ENCODE measurements at places on chromosomes 7 and 10.
A peak's percentile ranks its signal among the peaks of the same experiment; 100 is the strongest.

DNA sequence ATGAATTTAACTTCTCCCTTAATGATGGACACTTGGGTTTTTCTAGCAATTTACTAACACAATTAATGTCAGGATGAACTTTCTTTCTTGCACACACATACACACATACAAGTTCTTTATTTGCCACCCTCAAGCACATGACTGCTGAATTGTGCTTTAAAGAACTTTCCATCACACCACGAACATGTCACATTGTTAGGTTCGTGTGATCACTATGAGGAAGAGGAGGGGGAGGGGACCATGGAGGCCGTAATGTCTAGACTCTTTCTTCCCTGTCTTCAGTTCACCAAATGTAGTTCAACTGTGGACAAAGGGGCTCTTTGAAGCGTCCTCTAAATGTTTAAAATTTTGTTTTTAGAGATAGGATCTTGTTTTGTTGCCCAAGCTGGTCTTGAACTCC lies 31.0 kb downstream of the NUP42 start:
- DNase-seq: no peak

GRCh38 chr10:117775526-117775925 lies 233.0 kb downstream of the EMX2 start:
- DNase-seq: no peak

DNA sequence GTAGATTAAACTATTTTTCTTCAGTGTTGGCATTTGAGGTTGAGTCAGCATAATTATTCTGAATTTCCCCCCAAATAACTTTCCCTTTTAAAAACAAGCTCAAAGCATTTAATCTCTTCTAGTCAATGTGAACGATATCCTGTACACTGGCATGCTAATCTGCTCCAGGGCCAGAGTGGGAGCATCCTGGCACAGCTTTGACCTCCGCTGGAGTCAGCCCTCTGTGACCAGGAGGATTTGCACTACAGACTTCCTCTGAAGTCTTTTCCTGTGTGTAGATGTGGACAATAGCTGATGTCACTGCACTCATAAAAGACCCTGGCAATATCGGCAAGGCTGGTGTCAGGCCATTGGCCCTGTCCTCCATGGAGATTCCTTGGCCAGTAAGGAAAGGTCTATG lies 340.2 kb downstream of the CDC14C start:
- DNase-seq: no peak

DNA sequence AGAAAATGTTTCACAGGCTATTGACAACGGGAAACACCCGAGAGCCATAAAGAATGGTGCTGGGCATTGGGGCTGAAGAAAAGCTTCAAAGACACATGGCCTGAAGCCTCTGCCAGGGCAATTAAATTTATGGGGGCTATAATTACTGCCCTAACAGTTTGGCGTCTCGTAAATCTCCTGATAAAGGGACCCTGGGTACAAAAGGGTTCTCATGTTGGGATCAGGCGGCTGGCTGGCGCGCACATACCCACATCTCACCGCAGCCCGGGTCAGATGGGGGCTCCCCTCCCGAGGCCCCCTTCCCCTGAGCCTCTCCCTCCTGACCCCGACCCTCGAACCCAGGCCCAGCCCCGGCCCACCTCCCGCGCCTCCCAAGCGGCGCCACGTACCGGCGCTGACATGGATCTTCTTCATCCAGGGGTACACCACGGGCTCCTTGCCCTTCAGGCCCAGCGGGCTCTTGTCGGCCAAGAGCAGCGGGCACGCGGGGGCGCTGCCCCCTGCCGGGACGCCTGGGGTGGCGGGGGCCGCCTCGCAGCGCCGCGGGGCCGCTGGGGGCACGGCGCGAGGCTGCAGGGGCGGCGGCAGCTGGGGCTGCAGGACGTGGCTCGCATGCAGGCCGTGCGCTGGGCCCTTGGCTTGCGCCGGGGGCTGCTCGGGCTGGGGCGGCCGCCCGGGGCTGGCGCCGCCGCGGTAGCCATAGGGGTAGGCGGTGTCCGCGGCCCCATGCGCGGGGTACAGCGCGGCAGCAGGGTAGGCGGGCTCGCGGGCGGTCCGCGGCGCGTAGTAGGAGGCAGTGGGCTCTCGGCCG lies 623 bp downstream of the HOXA4 start:
- DNase-seq: peak; percentile 37

DNA sequence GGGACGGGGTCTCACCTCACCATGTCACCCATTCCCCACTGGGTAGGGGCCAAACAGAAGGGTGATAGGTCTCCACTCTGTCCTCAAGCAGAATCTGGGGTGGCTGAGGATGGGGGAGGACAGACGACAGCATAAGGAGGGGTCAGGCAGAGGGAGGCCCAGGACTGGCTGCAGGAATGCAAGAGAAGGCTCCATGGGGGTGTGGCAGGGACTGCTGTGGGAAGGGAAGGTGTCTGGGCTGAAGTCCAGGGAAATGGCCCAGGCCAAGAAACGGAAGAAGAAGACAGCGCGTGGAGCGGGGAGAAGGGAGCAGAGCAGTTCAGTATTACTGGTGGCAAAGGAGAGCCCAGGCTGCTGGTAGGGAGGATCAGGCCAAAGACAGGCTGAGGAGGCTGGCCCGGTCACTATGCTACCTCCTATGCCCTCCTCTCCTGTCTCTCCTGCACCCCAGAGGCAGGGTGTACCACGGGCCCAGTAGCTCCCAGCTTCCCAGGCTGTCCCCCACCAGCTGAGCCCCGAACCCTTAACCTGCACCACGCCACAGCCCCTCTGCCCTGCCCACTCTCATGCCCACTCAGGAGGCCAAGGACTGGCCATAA lies 60.9 kb downstream of the GRB10 start:
- DNase-seq: no peak

DNA sequence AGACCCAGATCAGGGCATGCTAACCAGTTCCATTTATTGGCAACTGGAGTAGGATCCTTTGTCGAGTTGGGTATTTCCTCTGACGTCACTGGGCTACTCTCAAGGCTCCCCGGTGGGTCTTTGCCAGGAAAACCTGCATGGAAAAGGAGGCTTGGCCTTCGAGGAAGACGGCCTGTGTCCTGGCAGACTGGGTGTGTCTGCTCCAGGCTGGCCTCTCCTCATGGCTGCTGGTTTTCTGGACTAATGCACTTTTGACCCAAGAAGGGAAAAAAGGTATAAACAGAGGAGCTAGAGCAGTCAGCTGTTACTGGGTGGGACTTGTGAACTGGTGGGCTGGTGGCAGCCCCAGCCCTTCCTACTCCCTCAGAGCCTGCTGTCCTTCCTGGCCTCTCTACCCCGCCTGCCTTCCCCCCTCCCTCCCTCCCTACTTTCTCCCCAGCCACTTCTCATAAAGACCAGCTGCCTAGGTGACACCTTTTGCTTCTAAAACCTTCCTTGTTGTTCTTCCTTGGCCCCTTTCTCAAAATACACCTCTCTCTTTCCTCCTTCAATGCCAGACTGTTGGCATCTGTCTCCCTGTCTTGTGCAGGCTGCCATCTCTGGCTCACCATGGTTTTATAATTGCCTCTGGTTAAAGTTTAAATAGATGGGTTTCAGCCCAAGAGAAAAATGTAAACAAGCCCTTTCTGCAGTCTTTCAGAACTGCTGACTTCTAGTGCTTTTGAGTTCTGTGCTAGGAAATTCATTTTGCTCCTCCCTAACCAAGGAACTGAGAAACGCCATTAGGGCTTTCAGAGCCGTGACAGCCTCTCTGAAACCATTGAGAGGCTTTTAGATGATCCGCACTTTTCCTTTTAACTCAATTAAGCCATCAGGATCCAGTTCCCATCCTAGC lies 101.8 kb upstream of the MKLN1 start:
- DNase-seq: no peak

DNA sequence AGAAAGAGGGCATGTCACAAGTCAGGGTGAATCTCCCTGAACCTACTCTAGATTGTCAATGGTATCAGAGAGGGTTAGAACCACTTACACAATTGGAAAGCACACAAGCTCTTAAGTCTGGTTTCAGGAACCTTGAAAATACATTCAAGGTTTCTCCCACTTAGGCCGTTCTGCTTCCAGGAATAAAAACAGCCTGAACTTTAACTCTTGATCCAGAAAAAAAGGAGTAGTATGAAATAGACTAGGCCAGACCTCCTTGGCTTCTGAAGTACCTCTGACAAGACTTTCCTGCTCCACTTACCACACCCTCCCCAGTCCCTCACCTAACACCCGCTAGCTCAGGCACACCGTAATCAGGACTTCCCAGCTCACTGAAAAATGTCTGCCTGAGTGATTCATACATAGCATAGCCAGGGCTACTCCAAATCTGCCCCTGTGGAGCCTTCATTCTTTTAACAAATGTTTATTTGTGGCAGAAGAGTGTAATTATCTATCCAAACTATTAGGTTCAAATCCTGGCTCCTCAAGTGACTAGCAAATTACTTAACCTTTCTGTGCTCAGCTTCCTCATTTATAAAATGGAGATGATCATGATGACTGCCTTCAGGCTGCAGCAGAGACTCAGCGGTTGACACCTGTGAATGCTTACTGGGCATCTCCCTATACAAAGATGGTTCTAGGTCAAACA lies 30.3 kb upstream of the IL6 start:
- no peak for DNase-seq

DNA sequence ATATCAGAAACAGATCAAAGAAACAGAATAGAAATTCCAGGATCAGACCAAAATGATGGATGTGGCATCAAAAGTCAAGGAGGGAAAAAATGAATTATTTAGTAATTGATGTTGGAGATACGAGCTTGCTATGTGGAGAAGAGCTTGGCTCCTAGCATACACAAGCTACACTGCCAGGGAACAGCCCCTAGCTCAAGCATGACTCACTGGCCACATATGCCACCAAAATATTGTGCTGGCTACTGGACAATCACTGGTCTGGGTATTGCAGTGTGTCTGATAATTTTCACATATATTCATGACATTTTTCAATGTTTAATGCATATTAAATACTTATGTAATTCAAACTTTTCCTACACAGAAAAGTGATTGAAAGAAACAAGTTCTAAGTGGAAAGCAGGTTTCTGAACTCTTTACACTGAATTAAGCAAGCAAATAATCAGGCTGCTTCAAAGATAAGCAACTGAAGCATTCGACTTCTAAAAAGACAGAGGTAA lies 59.3 kb downstream of the OAT start:
- DNase-seq: no peak

GRCh38 chr10:119403921-119404320 lies 138.6 kb downstream of the RGS10 start:
- DNase-seq: no peak

DNA sequence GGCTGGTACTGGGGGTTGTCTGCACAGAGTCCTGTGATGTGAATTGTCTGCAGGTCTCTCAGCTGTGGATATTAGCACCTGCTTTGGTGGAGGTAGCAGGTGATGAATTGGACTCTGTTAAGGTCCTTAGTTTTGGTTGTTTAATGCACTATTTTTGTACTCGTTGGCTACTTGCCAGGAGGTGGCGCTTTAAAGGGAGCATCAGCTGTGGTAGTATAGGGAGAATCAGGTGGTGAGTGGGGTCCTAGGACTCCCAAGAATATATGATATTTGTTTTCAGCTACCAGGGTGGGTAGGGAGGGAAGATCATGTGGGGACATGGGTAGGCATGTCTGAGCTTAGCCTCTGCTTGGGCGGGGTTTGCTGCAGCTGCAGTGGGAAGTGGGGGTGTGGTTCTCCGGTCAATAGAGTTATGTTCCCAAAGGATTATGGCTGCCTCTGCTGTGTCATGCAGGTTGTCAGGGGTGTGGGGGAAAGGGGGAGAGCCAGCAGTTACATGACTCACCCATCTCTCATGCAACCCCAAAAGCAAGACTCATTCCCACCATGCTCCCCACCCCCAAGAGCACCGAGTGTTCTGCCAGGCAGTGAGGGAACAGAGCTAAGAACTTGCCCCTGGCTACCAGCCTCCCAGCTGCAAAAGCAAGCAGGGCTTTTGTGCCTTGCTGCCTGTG lies 53.7 kb upstream of the ZNF273 start:
- no peak for DNase-seq

DNA sequence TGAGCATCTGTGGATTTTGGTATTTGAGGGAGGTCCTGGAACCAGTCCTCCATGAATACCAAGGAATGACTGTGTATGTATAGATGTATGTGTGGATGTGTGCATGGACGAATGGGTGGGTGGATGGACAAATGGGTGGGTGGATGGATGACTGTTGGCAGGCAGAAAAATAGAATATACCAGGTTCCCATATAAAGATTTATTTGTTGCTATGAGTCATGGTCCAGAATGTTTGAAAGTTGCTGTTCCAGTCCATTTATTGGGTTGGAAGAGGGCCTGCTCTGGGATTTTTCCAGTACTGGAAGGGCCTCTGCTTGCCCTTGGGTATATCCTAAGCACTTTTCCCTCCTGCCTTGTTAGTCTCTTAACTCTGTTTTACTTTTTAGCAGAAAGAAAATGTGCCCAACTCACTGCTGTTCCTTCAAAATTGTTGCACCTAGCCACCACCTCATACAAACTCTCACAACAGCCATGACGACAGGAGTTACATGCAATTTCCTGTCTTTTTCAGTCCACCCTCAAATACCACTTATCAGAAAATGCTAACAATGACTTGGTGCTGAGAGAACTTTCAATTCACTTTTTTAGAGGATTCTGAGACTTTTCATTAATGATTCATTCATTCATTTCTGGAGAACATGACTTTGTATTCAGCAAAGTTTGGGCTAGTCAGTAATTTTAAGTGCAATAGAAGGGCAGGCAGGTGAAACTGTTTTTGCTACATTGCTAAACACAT lies 108.1 kb downstream of the EEPD1 start:
- DNase-seq: no peak

GRCh38 chr10:18254692-18255091 lies 114.5 kb downstream of the CACNB2 start:
- no peak for DNase-seq

DNA sequence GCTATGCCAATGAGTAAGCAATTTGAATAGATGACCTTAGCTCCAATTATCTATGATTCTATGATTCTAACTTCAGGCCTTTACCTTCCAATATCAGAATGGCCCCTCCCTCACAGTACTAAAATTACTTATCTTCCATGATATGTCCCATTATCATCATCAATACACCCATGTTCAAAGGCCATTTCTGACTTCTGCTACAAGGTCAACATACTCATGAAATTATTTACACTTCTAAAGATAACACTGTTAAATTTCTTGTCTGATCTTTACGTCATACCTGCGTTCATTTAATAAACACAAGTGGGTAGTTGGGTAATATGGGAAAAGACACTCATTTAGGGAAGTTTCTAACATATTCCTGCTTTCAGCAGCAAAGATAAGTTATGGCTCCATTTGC lies 21.2 kb downstream of the IMMP2L start:
- no peak for DNase-seq

DNA sequence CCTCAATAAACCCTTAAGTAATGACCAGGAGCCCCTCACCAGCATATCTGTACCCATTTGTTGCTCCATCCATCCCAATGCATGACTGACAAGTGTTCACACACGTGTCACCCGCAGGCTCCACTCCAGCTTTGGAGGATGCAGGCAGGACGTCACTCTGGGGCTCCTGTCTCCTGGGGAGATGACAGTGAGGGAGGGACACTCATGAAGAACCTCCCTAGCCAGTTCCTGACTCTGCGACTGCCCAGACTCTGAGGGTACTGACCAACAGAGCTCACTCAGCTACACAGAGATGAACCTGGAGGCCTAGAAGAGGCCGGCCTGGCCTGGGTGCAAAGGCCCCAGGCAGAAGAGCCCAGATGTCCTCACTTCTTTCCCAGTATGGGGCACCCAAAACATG lies 135.1 kb upstream of the RET start:
- no peak for DNase-seq

GRCh38 chr10:124984376-124984775 lies 42.5 kb downstream of the ZRANB1 start:
- no peak for DNase-seq

Measured in NCI-H1417 treated with DMSO at 0.1 percent for 48 hours (cell line).